ENCODE measurements at places on chromosomes 1 and 21.

GRCh38 chr21:25501996-25502665 lies 105.2 kb downstream of the MRPL39 start:
- DNase-seq = peak; percentile 77

- DNase-seq = no peak
These were observed 54.9 kb upstream of the AJAP1 start for GRCh38 chr1:4599521-4599920.

DNA sequence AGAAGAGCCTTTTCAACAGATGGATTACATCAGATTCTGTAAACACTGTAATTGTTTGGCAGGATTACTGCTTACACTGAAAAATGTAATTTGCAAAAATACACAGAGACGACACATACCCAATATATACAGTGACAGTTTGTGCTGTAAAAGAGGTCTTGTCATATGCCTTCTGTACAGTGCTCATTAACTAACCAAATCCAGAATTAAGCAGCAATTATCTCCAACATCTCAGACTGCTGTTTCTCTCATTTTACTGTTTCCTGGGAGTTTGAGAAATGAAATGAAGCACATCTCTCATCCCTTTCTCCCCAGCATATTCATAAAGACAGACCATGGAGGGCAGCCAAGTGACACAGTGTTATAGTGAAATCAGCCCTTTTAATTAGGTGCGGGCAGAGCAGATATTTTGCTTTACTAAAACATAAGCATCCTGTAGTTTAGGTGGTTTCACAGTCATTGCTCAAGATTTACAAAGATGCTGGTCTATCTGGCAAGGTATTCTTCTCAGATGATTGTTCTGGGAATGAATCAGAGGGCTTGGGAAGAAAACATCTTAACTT lies 618.4 kb upstream of the USP24 start:
- no peak for DNase-seq

DNA sequence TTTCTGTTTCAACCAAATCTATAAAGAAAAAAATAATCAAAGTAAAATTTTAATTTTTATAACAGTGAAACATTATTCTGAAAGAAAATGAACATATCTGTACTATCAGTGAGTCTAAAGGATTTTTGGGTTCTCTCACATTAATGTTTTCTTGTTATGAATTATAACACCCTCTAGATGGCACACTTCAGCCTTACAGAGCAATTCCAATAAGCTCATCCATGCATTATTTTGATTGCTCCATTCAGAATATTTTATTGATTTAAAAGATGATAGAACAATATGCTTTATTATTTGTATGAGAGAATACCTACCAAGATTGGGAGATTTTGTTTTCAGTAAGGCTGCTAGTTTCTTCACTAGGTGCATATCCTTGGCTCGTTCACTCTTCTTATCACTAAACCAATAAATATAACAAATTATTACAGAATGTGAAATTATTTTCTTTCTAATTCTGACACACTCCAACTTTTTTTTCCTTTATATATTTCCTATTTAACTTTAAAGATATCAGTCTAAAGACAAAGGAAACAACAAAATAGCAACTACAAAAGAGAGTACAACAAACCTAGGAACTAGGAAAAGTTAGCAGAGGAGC lies 82.4 kb downstream of the RAB3GAP2 start:
- DNase-seq = no peak

GRCh38 chr1:222090103-222090502 lies 348.2 kb upstream of the DUSP10 start:
- DNase-seq = no peak

DNA sequence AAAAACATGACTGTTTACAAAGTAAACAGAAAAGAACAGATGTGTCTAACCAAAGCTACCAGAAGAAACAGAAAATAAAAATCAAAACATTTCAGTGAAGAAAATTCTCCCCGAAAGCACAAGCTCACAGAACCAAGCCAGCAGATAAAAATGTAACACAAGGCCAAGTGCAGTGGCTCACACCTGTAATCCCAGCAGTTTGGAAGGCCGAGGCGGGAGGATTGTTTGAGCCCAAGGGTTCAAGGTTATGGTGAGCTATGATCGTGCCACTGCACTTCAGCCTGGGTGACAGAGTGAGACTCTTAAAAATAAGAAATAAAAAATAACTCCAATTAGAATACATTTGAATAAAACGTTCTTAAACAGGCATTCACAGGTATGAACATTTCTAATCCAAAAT lies 19.1 kb upstream of the DDOST start:
- DNase-seq = no peak

DNA sequence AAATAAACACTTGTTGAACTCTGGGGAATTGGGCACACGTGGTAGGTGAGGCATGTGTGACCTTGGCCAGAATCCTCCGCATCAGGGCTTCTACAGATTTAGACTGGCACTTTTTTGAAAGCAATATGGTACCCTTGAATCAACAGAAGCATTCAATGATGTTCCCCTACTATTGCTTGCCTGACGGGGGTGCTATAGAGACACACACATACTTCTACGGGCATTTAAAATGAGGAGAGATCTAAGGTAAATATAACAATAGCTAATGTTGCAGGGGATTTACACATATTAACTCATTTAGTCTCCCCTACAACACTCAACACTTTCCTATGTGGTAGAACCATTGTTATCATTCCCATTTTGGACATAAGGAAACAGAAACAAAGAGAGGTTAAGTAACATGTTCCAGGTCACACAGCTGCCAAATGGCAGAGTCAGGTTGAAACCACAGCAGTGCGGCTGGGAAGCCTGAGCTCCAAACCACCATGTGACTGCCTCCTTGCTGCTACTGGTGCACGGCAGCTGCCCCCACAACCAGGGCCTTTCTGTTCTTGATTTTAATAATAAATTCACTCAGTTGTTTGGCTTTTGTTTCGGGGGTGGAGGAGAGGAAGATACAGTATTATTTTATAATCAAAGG lies 147.4 kb downstream of the ZNF281 start:
- DNase-seq = peak; percentile 27
